ENCODE measurements at places on chromosomes 11 and 22.

DNA sequence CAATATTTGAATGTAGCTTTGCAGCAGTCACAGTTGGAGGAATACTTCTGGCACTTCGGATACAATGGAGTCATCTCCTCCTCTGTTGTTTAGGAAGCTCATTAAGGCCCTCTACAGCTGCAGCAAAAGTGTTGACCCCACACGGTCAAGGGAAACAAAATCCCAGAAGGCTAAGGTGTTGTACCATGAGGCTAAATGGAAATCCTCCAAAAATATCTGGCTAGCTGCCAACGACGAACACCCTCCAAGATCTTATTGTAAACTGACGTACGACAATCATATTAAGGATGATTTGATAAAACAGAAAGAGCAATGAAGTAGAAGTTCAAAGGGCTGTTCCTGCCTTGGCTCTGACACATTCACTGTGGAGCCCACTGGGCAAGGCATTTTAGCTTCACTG lies 4.0 kb downstream of the POGLUT3 start:
- DNase-seq = no peak

- peak; percentile 30 for DNase-seq
These were observed 15.6 kb downstream of the OVCH2 start for GRCh38 chr11:7690648-7691047.

GRCh38 chr22:41780746-41781505 lies 19.6 kb upstream of the CCDC134 start:
- peak; percentile 69 for DNase-seq

GRCh38 chr22:24271386-24271854 lies 789 bp downstream of the SPECC1L start:
- peak; percentile 23 for DNase-seq

Data from EH (cell line).